Hematopoietic multipotent progenitor cell treated with erythropoietin and hydrocortisone succinate and interleukin-3 and kit ligand, for 15 days (in vitro differentiated cells): ENCODE measurements at places on chromosomes 1 and 21.

DNA sequence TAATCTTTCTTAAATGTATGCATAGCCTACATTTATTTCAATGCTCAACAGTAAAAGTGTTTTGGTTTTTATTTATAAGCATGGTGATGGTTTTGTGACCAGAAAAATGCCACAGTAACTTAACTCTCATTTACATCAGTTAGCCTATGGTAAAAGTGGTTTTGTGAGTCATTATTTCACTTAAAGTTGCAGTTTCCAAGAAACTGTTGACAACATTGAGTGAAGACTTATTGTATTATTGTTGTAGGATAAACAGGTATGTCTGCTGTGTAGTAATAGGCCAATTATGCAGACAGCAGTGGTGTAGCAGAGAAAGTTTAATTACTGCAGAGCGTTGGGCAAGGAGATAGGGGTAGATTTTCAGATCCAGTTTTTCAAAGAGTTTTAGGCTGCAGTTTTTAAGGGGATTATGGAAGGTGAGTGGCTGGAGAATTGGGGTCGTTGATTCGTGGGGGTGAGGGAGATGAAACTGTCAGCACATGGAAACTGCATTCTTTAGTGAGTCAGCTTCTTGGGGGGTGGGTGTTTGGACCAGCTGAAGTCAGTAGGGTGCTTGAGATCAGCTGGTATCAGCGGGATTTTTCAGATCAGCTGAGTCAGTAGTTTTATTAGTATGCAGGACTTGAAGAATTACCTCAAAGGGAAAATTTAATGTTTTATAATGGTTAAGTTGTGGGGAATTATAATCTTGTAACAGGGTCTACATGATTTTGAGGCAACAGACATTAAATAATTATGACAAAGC is 168.7 kb upstream of the FMN2 start:
- no peak for DNase-seq

GRCh38 chr1:117826540-117827078 is 102.8 kb downstream of the GDAP2 start:
- no peak for DNase-seq

GRCh38 chr1:8012955-8013354 is 13.2 kb downstream of the ERRFI1 start:
- no peak for DNase-seq

DNA sequence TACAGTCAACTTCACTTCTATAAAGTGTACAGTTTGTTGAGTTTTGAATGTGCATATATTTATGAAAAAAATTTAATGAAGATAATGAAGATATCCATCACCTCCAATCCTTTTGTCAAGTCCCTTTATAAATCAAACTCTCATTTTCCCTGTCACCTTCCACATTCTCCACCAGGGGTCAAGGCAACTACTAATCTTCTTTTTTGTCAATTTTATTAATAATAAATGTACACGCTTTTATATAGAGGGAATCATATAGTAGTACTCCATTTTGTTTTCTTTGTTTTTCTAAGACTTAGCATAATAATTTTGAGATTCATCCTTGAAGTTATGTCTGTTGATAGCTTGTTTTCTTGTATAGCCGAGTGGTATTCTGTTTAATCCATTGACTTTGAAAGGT is 1594.2 kb upstream of the PRMT6 start:
- DNase-seq: no peak

DNA sequence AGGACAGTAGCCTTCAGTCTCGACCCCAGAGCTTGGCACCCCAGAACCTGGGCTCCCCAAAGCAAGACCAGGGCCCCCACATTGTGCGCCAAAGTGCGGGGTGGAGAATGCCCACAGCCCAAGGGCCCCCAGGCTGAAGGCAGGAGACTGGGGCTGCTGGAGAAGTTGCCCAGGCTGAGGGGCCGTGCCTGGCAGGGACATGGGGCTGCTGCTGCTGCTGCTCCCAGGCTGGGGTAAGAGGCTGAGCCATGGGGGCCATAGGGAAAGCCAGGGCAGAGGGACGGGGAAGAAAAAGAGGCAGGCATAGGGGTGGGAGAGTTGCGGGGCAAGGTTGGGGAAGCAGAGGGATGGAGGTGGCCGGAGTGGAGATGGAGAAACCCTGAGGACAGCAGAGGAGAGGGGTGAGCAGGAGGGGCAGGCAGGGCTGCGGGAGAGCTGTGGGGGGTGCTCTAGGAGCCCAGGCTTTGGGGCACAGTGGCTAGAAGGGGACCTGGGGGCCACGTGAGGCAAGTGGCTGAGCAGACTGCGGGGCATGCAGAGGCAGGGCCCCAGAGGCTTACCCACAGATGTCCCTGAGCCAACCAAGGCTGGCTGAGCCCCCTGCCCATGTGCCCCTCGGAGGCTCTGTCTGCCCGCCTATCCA is 18.9 kb downstream of the SLC27A3 start:
- no peak for DNase-seq

DNA sequence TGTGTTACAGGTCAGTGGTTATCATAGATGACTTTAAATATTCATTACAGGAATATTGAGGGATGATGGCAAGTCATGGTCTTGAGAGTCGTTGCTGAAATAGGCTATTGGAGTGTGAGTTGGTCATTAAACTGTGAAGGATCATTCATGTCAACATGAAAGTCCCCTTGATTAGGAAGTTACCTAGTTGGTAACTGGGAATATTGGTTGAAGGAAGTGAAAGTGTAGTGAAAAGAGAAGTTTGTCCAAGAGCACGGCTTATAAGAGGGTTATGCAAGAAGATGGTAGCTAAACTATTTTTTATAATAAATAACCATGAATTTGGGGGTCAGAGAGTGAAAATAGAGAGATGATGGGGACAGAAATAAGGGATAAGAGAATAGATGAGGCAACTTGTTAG is 16.9 kb downstream of the CRB1 start:
- DNase-seq: no peak

GRCh38 chr1:7293702-7294629 is 477.1 kb upstream of the VAMP3 start:
- no peak for DNase-seq

- peak; percentile 26 for DNase-seq
These were observed 96.7 kb upstream of the TRABD2B start for GRCh38 chr1:48093696-48094528.

DNA sequence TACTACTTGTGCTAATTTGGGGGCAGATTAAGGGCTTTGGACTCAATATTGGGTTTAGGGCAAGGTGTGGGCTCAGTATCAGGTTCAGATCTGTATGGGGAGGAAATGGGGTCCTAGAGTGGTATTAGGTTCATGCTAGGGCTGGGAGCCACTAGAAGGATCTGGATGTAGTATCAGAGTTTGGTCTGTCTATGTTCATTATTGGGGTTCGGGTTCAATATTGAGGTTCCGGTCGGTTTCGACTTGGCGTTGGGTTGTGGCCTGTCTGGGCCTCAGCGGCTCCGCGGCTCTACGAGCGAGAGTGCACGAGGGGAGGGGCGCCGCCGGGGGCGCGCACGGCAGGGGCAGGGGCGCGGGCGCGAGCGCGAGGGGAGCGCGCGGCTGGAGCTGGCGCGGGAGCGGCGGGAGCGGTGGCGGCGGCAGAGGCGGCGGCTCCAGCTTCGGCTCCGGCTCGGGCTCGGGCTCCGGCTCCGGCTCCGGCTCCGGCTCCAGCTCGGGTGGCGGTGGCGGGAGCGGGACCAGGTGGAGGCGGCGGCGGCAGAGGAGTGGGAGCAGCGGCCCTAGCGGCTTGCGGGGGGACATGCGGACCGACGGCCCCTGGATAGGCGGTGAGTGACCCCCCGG is at the start of gene PTPRF:
TSS of gene PTPRF (plus strand) at position 401 of the 624 bp plus-strand sequence. CDS start 14,193 bp downstream, outside the sequence.
- no peak for DNase-seq

GRCh38 chr1:74504933-74505512 is 7.4 kb downstream of the LRRC53 start:
- no peak for DNase-seq

DNA sequence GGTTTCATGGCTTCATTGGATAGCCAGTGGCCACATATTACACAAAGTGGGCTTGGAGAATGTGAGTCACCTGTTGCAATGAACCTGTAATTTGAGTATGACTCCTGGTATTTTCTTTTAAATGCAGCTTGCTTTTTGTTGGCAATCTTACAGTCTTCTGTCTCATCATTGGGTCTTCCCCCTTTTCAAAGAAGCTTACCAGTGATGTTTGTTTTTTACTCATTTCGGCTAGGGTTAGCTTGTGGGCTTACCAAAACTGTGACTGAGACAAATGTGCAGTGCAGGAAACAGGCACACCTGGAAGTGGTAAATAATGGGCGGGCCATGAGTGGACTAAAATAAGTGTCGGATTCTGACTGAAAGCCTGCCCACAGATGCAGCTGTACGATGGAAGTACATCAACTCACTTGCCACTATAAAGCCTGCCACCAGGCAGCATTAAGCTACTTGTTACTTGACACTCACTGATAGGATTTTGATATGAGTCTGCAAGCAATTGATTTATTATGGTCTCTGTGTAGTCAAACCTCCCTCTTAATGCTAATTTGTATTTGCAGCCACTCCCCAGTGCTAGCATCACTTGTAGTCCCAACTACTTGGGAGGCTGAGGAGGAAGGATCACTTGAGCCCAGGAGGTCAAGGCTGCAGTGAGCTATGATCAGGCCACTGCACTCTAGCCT is 4.2 kb downstream of the HHAT start:
- no peak for DNase-seq

- no peak for DNase-seq
These were observed 200.3 kb upstream of the SGIP1 start for GRCh38 chr1:66333466-66334199.

- DNase-seq: no peak
These were observed 176.7 kb downstream of the OLFM3 start for GRCh38 chr1:101820071-101820470.

DNA sequence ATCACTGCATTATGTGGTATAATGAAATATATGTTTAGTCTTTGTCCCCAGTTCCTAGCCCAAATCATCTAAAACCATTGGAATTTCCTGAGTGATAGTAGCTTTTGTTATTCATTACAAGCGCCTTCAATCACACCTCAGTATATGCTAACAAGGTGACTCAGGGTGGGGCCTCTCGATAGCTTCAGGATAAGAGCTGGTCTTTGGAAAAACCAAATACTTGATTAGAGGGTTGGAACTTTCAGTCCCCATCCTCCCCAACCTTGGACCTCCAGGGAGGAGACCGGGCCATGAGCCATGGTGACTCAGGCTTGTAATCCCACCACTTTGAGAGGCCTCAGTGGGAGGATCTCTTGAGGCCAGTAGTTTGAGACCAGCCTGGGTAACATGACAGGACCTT is 5.1 kb upstream of the BRDT start:
- no peak for DNase-seq

- peak; percentile 75 for DNase-seq
These were observed at the start of gene DNM3 for GRCh38 chr1:171841050-171841910. DNM3 (plus strand) TSS chr1:171841498; CDS start chr1:171841657, 159 bp downstream.

GRCh38 chr1:41713557-41714327 is 205.0 kb downstream of the HIVEP3 start:
- DNase-seq: no peak

DNA sequence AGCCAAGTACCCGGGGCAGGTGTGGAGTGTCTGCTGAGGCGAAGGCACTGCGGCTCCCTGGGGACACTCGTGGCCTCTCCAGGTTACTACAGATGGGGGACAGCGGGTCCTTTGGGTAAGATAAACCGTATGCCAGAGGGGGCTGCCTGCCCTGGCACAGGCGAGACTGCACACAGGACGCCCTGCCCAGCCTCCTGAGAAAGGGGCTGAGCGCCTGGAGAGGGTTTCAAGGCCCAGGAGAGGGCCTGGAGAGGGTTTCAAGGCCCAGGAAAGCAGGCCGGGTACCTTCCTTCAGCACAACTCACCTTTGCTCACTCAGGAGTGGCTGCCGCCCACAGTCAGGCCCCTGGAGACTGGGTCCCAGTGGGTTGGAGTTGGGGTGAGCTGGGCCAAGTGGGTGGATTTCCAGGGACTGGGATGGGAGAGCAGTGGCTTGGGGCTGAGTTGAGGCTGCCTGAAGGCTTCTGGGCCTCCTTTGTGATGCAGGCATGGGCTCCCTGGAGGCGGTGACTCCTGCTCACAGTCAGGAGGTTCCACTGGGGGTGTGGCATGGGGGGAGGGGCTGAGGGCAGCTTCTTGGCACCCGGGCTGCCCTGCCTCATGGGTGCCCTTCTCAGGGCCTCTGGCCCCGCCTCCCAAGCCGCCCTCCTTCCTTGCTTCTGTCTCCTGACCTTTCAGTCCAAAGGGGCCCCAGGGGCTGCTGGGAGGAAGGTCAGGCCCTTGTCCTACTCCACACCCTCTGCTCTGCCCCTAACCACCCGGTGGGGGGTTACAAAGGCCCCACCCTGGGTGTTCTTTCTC is at the start of gene MMEL1:
TSS of gene MMEL1 (minus strand) at position 456 of the 801 bp plus-strand sequence. CDS start 3,532 bp downstream, outside the sequence.
- no peak for DNase-seq

GRCh38 chr1:206738370-206739366 is 31.9 kb upstream of the IL19 start:
- no peak for DNase-seq

DNA sequence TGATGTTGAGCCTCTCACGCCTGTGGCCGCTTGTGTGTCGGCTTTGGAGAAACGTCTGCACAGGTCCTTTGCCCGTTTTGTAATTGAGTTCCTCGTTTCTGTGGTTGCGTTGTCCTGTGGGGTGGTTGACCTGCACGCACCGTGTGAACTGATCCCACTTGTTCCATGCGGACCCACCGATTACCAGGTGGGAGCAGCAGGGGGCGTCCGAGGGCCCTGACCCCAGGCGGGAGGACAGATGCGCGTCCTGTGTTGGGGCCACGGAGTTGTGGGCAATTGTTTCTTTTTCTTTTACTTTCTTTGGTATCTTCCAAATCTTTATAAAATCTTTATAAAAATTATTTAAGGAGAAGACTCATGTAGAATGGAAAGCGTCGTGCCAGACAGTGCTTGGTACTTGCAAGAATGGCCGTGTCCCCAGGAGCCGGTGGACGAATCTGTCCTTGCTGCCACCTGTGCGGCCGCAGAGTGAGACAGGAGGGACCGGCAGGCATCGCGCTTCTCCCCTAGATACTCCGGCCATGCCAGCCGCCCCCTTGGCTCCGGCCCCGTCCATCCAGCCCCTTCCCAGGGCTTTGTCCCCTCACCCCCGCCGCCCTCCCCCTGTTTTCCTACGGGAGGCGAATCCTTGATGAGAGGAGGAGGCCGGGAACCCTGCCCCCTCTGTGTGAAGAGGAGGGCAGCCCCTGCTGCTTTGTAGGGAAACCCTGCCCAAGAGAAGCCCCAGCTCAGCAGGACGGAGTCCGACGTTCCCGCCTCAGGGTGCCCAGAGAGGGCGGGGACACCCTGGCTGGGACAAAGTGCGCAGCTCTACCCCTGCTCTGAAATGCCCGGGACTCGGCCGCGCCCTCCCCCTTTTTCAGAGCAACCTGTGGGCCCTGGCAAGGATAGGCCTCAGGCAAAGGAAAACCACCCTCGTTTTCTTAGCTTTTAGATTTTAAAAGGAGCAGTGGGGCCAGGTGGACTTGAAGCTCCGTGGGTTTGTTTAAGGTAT is 41.7 kb downstream of the PRKCZ start:
- peak; percentile 19 for DNase-seq

DNA sequence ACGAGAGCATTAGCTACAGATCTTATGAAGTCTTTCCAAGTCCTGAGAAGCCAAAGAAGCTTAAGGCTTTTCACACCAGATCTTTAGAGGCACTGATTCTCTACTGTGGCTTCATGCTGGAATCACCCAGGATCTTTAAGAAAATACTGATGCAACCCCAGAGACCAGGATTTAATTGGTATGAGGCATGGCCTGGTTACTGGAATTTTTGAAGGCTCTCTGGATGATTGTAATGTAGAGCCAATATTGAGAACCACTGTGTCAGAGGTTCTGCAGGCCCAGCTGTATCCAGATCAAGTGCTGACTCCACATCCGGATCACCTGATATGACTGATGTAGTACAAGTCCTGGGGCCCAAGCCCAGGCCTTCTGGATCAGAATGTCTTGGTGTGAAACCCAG is 105.7 kb downstream of the PLPPR5 start:
- DNase-seq: no peak

- no peak for DNase-seq
These were observed 6.1 kb upstream of the CLCC1 start for GRCh38 chr1:108969346-108969745.

- peak; percentile 64 for DNase-seq
These were observed 28.2 kb downstream of the ATP8B2 start for GRCh38 chr1:154353460-154353904.
